ENCODE measurements at places on chromosomes 1 and 21.

DNA sequence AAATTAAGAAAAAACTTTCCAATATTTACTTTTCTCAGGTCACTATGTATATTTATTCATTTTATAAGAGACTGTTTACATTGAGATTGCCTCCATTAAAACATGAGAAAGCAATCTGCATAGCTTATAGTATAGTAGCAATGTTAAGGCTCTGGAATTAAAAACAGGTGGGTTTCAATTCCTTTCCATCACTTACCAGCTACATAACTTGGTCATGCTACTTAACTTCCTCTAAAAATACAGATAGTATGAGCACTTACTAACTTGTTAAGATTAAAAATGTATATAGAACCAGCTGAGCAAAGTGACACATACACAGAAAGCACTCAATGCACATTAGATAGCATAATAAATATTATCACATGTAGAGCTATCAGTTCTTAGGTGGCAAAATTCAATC lies 76.6 kb downstream of the LYST start:
- DNase-seq, result no peak

DNA sequence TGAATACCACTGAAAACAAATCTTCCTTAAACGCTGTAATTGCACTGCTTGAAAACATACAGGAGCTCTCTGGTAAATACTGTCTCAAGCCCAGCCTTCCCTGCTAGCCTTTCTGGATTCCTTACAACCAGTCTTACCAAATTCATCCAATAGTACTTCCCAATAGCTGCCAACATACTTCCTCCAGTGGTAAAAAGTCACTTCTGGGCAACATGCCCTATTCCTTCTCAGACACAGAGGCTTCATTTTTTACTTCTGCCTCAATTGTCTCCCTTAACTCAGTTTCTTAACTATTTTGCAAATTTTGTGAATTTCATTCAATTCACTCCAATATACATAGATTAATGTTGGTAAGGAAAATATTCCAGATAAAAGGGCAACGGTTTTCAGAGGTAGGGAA lies 166.3 kb downstream of the TBX15 start:
- peak; percentile 16 for DNase-seq

- no peak for DNase-seq
Measured at GRCh38 chr1:226066415-226067078, 4.0 kb downstream of the H3-3A start.

- peak; percentile 46 for DNase-seq
Measured at GRCh38 chr1:84505493-84506001, 639 bp upstream of the SPATA1 start.

DNA sequence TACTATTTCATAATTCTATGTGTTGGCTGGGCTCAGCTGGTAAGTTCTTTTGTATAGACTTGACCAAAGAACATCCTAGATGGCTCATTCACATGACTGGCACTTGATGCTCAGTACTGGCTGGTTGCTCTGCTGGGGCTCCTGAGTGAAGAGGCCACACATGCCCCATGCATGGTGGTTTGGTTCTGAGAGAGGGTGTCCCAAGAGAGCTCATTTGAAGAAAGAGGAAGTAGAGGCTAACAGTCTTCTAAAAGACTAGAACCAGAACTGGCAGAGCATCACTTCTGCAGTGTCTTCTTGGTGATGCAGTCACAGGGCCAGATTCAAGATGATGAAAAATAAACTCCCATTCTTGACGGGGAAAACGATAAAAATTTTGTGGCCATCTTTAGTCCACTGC lies 5.2 kb upstream of the BACH1 start:
- no peak for DNase-seq

DNA sequence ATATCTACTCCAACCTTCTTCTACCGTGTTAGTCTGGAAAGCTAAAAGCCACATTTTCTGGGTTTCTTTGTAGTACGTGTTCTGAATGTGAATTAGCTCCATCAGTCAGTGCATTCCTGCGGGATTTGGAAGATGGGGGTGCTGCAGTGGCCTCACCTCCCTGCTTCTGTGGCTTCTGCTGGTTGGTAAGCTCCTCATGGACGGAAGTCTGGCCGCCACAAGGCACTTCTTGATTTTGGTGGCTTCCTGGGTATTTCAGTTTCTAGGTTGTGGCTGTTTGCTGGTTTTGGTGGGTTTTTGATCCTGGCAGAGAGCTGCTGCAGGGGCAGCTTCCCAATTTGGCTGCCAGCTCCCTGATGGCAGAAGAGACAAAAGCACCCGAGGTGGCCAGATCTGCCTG lies 20.9 kb upstream of the TACSTD2 start:
- DNase-seq, result no peak

- peak; percentile 87 for DNase-seq
Measured at GRCh38 chr1:9004700-9005394, 21.4 kb downstream of the SLC2A7 start.

DNA sequence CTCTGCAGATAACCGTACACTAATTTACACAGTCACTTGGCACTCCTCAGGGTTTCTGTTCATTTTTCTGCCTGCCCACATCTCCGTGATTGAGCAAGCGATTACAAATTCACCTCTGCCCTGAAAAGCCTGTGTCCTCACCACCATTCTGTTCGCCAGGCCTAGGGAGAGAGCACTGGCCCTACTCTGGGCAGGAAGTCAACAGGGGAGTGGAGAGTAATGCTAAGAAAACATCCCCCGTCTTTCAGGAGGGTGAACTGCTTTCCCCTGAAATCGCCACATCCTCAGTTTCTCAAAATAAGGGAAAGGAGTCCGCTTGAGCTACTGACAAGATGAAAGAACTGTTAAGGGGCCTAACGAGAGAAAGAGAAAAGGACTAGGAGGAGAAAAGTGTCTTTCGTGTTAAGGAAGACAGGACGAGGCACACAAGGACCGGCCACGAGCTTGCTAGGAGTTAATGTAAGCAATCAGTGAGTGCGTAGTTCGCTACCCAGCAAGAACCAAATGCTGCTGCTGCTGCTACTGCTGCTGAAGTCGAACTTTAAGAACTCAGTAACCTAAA lies 632 bp downstream of the PEX19 start:
- DNase-seq, result no peak

- no peak for DNase-seq
Measured at GRCh38 chr1:245704341-245704740, 549.6 kb downstream of the KIF26B start.

DNA sequence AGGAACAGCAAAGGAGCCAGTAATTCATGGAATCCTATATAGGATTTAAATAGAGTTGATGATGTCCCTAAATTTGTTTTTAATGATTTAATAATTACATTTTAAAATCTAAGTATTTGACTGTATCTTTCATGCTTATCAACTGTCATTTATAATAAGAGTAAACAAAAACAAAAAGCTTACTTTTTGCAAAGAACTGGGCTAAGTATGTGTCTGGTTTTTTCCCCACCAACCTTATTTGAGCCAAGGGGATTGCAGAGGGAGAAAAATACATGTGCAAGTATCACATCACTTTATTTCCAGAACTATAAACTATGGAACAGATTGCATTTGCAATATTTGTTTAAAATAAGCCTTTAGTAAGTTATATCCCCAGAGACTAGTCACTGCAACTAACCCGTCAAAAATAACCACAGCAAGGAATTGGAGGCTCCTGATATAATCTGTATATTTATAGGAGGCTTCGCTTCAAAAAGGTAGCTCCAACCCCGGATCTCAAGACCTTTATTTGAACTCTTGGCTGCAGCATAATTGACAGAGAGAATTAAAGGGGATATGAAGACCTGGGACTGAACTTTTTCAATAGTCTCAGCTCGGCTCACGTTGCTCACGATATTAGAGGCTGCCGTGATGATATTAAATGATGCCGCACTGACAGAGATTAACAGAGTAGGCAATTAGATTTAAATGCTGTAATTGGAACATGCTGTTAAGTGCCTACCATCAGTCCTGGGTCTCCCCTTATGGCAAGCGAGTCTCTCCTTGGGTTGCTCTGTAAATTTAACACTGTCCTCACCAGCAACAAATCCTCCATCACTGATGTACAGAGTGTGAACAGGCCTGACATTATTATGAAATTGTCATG lies 329.1 kb upstream of the NFIA start:
- DNase-seq, result no peak

GRCh38 chr1:205315008-205315618 lies 6.4 kb downstream of the NUAK2 start:
- DNase-seq, result no peak

DNA sequence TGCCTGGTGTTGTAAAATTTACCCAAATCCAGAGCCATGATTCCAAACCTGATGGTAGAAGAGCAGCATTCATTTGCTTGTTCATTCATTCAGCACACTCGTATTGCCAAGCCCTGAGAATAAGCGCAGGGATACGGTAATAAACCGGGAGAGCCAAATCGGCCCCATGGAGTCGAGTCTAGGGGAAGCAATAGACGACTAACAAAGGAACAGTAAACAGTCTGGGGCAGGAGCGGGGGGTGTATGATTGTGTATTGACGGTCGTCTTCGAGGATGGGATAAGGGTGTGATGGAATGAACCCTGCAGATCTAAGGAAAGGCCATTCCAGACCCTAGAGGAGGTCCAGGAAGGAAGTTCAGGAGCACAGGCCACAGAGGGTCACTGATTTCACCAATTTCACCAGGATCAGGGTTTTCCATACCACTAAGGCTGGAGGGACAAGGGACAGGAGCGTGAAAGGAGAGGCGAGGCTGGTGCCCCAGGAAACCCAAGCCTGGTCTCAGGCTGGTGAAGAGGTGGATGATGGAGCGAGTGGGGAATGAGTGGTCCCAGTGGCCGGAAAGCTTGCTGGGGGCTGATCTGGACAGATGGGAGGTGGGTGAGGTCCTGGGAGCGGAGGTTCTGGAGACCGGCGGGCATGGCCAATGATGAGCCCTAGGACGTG lies 61.1 kb upstream of the PDE9A start:
- no peak for DNase-seq

- DNase-seq, result no peak
Measured at GRCh38 chr1:9807541-9807940, 16.2 kb downstream of the CLSTN1 start.

DNA sequence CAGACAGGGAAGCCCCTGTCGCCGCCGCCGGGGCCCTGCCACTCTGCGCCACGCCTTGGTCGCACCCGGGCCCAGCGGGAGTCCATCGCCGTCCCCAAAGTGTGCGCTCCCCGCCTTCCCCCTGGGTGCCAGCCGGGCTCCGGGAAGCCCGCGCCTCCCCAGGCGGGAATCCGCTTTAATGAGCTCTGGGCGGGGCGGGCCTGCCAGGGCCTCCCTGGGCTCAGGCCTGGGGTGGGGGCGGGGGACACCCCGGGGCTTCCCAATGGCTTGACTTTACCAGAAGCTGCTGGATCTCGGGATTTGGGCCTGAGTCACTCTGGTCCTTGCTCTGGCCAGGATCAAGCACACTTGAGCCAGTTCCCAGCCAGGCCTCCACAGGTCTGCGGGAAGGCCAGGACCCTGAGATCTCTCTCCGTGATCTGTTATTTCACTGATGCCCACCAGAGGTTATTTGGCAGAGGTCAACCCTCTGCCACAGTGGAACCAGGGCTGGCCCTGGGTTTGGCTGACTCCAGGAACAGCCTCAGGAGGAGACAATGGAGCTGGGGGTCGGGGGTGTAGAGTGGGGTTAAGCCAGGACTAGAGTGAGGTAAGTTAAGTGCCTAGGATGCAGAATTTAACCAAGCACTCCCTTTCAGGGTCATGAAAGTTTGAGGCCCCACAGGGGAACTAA lies 178.4 kb upstream of the EDN2 start:
- DNase-seq, result no peak

DNA sequence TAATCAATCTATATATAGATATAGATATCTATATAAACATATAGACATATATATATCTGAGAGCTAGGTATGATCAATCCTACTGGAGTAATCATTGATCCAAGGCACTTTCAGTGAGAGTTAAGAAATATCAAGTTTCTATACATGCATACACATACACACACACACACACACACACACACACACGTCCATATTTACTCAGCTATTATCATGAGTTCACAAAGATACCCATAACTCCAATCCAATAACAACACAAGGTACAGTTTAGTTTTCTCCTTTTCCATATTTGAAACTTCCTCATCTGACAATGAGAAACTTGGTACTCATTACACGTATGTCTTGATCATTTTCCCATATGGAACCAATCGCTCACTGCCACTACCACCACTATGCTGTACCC lies 27.3 kb upstream of the ZZZ3 start:
- no peak for DNase-seq

DNA sequence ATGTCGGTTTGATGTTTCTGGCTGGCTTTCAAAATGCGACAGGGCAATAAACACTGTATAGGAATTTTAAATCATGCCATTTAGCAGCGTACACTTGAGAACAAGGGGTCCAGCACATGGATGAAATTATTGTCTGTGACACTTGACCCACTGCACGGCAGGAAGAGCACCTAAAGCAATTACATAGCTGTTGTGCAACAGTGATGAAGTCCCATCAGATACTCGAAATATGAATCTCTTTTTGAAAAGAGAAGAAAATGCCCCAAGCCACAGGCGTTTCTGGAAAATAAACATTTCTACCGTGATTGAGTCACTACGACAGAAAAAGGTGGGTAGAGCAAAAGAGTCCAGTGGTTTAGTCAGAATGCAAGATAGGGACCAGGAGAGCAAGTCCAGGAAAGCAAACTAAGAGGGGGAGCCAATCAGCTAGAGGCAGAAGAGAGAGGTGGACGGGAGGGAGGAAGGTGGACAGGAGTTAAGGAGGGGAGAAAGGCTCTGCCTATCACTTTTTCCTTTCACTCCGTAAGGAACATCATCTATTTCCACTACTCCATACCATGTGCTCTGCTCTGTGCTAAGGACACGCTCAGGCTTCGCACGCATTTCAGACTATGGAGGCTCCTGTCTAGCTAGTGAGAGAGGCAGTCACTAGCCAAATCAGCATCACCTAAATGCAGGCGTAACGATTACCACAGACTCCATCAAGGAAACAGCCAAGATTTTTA lies 6.4 kb downstream of the DSCAM start:
- DNase-seq, result no peak

- no peak for DNase-seq
Measured at GRCh38 chr21:42900446-42900845, 7.3 kb downstream of the NDUFV3 start.

DNA sequence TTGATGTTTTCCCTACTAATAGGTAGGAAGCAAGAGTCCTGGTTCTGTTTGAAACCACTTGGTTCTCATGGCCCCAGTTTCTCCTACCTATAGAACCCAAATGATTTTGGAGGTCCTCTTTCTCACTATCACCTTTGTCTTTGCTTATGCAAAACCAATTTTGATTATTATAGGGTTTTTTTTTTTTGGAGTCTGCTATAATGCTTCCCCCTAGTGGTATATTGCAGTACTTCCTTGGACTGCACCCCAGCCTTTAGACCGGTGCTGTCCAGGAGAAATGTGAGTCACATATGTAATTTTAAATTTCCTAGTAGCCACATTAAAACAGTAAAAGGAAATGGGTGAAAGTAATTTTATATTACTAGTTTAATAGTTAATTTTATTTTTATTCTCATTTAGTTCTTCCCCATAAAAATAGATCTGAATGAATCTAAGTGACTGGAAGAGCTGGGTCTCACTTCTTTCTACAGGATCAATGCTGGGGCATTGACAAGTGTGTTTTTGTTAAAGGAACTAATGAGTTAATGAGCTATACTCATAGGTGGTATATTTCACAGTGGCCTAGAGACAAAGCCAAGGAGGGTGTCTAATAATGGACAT lies 10.6 kb downstream of the FCMR start:
- DNase-seq, result no peak

All from tibial nerve (tissue), 4 donors.